Activated T-cell treated with anti-CD3 and anti-CD28 coated beads, Interleukin-2, amount 50 U/mL, for 24 hours (primary cell): ENCODE measurements at places on chromosomes 2 and 18.

DNA sequence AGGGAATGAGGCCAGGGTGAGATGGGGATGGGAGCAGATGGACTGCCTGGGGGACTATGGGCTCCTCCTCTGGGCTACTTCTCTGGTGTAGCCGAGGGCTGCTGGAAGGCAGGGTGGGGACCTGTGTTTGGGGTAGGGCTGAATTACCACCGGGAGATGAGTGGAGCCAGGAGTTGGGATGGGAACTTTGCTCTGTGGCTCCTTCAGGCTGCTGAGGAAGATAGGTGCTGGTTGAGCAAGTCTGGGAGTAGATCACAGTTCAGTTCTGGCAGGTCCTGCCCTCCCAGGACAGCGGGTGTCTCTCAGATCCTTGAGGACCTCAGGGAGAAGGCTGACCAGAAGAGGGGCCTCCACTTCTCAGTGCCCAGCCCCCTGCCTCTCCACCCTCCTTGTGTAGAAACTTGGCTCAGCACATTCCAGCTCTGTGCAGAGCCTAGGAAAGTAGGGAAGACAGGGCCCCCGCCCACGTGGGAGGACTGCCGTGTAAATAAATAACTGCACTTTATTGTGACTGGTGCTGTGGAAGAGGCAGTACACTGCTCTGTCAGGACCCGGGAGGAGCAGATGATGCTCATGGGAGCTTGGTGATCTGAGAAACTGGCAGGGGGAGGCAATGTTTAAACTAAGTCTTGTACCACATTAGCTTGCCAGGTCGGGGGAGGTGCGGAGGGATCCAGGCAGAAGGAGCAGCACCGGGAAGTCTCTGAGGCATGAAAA, 15.3 kb downstream of the TET3 start:
- DNase-seq = no peak

DNA sequence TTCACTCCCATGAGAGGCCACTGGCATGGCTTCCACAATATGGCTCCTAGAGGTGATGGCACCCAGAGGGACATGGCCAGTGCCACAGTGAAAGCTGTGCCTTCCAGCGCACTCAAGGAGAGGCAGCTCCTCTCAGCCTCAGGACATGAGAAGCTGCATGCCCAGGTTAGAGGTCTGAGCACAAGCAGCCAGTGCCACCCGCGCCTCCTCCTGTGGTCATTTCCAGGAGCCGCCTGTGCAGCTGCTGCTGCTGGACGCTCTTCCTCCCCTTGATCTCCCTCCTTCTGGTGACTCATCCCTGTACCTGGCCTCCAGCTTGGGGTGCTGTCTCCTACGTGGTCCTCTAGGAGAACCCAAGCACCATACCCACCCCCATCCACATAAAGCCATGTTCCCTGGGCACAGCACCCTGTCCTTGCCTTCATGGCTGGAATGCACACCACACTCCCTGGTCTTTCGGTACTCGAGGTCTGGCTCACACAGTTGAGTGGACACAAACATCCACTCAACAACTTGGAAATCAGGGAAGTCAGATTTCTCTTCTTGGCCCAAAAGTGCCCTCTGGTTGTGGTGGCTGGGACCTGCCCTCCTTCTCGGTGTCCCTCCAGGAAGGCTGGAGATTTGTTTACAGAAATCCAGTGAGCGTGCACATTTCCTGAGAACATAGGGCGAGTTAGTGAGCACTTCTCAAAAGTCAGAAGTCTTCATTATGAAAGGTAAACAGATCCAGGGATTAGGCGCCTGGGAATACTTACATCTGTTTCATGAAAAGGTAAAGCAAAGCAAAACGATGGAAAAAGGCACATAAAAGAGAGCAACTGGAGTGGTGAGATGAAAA, 96.7 kb downstream of the EIPR1 start:
- peak; percentile 6 for DNase-seq

DNA sequence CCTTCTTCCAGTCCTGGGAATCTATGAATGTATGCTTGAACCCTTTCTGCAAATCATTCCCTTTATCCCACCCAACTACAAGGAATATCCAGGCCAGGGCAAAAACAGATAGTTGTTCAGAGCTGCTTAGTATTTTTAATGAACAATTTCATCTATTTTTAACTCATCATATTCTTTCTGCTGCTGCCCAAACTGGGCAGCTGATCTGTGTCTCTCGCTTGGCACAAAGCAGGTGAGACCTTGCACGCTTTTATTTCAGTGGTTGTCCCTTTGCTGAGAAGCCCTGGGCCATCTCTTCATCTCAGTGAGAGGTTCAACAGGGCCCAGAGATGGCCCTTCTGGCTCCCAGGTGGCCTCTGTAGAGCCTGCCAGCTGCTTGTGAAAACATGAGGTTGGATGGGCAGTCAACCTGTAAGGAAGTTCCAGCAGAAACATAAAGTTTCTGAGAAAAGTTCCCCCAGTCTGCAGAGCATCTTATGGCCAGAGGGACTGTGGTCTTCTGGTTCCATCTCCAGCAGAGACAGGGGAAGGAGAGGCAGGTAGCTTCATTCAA, 57.5 kb downstream of the MYCN start:
- no peak for DNase-seq

DNA sequence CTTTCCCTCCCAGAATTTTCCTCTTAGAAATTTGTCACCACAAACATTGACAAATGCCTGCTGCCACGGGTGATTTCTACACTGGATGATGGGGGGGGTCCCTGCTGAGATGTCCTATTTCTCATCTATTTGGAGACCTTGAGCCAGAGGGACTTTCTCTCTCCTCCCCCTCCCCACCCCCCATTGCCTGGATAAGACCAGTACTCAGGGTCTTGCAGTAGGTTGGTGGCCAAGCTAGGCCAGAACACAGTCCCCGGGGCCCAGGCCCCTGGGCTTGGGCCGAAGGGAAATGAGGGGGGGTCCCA, 560 bp upstream of the DUSP2 start:
- DNase-seq = no peak

GRCh38 chr18:54767098-54767497, 61.2 kb upstream of the RAB27B start:
- no peak for DNase-seq

GRCh38 chr18:906416-907114, 1.9 kb downstream of the ADCYAP1 start:
- peak; percentile 34 for DNase-seq

GRCh38 chr2:1069847-1070246, 119.2 kb downstream of the SNTG2 start:
- DNase-seq = no peak

- DNase-seq = no peak
Observed at GRCh38 chr2:69961496-69961895, at the start of gene ASPRV1. TSS of gene ASPRV1 (minus strand) at chr2:69961631. CDS start at chr2:69961436, 195 bp downstream.

DNA sequence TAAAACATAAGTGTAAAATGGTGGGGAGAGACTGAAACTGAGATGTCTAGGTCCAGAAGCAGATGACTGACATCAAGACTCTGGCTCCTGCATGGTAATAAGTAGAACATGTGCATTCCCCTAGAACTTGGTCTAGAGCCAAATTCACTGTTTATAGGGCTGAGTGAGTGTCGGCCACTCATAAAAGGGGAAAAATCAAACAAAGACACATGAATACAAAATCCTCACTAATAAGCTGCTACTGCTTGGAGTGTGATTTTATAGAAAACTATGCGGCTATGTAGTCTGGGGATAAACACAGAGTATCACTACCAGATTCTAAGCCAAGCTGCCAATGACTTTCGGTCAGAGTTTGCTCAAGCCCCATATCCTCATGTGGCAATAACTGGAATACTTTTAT, 1080.8 kb upstream of the DDX18 start:
- no peak for DNase-seq

DNA sequence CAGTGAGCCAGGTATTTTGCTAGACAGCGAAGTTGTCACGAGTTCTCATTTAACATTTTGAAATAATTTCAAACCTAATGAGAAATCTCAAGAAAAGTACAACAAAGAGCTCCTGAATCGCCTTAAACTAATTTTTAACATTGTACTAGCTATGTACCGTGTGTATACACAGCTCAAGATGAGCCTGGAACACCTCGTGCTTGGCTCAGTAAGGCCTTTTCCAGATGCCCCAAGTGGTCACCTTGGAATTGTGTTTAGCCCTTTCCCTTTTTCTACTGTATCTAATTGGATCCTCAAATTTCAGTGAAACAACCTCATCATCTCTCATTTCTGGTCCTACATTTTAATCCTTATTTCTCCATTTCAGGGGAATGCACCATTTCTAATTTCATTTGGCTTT, 7.2 kb downstream of the PTPN4 start:
- no peak for DNase-seq

GRCh38 chr18:28183418-28184078, 6.6 kb upstream of the CDH2 start:
- no peak for DNase-seq

DNA sequence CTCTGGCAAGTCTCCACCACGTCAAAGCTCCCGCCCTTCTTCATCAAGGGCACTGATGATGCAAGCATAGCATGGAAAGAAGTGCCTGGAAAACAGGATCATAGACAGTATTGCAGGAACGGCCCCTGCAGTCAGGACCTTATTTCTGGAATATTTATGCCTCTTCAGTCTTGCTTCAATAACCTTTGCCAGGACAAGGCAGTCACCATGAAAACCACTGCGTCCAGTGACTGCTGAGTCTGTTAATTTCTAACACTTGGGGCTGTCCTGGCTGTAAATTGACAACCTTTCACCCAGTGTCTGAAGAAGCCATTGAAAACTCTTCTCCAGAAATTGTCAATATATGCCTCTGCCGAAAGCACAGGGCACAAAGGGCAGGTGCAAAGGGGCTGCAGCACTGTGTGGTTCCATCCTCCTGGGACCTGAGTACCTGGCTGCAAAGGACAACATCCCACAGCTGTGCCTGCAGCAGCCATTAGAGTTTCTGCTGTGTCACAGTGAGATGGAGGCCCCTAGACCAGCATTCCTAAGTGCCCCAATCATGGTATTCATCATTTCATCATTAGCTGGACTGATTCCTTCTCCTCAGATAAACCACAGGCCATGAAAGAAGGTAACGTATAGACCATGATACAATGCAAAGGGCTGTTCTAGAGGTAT, 819.6 kb downstream of the RNF144A start:
- DNase-seq = no peak

GRCh38 chr2:119241205-119241532, 17.5 kb downstream of the STEAP3 start:
- no peak for DNase-seq

DNA sequence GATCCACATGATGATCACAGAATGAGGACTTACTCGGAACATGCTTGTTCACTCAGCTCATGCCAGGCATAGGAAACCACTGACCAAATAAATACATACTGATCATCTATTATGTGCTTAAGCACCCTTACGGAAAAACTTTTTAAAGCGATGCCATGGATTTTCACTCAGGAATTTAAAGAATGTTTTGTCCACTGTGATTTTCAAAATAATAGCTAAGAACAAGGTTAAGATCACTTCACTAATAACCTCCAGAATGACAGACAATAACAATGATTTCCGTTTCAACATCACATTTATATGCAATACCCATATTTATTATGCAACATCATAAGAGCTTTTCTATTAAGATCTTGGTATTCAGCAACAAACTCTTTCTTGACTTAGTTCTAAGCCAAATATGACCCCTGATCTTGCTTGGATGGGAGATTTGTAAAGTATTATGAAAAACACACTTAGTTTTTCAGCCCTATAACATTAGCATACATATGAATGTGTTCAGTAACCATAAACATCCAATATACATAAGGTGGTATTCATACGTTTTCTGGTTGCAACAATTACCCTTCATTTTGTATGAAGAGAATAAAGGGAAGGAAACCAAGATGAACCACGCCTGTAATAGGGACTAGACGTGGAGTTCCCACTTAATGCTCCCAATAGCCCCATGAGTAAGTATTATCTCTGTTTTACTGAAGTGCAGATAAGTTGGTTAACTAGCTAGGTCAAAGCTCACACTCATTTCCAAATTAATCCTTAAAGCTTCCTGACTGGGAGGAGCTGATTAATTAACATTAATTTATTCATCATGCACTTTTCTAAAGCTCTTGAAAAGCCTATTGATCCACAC, 1.9 kb downstream of the CD302 start:
- no peak for DNase-seq

DNA sequence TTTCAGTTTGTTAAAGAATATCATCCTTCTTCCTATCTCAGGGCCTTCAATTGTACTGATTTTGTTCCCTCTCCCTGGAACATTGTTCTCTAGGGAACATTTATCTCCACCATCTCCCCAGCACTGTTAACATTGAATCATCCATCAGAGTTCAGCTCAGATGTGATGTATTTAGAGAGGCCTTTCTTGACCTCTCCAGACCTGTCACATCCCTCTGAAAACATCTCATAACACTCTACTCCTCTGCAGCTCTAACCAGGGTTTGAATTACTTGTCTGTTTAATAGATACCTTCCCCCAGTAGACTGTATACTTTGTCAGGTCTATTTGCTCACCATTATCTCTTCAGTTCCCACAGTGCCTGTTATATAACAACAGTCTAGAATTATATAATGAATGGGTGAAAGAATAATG, 98.6 kb downstream of the GALNT1 start:
- no peak for DNase-seq

DNA sequence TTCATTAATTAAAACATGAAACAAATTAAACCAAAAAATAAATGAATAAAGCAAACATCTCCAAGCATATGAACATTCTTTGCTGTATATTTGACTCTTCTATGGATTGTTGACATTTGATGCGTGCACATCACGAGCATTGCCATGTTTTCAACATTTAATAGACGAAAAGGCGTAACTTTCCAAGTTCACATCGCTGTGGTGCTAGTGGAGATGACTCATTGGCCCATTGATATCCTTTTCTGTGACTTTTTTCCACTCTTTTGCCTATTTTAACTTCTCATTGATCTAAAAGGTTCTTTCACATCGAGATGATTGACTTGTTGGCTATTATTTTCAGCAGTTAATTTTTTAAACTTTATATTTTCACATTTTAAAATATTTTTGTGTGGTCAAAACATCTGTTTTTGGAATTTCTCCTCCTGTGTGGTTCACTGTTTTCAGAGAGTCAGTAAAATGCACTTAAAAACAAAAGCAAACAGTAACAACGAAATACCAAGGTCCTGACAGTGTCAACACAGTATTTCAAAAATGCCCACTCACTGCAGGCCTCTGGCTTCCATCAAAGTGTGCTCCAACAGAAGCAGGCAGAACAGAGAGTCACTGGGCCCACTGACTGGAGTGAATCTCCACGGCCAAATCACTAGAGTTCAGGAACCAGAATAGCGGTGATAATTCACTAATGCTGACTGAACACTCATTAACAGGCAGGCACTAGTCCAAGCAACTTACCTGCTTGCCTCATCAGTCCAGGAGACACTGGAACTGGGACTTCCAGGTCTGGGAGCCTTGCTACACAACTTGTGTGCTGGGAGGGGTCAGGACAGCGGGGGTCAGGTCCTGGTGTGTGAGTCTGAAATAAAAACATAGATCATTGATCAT, 372.2 kb upstream of the SMIM21 start:
- no peak for DNase-seq

- no peak for DNase-seq
Observed at GRCh38 chr18:396251-396555, 104.3 kb downstream of the COLEC12 start.
